ENCODE measurements at places on chromosomes 6 and 20.

DNA sequence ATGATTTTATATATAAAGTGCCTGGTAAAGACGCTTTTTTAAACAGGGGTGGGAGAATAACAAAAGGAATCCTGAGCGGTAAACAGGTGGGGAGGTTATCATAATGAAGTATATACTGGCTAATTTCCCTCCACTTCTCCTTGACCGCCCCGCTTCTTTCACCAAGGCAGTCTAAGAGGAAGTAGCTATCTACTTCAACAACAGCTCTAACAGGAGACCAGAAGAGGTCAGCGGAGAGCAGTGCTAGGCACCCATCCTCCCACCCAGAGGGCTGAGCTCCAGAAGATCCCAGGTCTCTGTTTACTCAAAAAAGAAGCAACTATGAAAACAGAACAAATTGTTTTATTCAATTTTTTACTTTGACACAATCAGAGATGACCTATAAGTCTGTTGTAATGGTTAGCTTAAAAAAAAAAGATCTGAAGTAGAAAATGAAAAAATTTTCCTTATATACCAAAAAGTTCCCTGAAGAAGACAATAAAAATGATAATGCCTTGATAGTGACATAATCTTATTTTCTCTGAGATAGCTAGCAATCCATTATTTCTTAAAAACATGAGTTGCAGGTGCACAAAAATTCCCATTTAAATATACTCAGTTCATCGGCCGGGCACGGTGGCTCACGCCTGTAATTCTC lies 141.1 kb downstream of the PDSS2 start:
- DNase-seq: peak; percentile 17

DNA sequence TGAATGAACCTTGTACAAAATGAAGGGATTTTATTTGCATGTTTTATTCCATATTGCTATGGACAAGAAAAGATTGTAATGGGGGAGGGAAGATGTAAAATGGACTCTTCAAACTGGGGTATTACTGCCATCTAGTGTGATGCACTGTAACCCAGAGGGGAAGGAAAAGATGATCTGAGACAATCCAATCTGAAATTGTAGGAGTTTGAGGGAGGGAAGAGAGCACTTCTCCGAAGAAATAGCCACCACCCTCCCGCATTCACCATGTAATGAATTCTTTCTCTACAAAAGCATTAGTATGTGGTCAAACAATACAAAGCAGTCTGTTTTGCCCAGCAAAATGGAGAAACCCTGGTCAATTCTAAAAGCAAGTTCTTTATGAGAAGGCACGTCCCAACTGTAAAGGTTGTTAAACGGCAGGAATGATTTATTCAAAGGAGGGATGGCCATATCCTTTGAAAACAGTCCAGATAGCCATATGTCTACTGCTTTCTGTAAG lies 679.5 kb upstream of the NRSN1 start:
- peak; percentile 19 for DNase-seq

GRCh38 chr6:75334266-75335040 lies 49.9 kb upstream of the TMEM30A start:
- no peak for DNase-seq

GRCh38 chr6:143166247-143166695 lies 105.6 kb downstream of the AIG1 start:
- DNase-seq: no peak

GRCh38 chr6:100160930-100161329 lies 166.9 kb upstream of the MCHR2 start:
- DNase-seq: no peak

DNA sequence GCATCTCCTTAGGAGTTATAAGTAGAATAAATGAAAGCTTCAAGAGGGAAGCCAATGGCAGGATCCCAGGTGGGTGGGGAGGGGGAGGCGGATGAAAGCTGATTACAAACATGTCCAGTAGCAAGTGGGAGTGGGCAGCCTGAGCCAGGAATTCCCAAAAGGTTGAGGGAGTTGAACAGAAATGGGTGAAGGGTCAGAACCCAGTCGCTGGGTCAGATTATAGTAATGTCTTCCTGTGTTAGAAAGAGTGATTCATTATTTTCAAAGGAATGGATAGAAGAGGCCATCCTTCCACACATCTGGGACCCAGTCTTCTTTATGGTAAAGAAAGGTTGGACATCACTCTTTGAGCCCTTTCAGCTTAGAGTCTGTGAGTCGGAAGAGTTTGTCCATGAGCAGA lies 41.0 kb upstream of the FAM50B start:
- DNase-seq: no peak

- no peak for DNase-seq
Measured at GRCh38 chr6:166626177-166627032, 646 bp downstream of the RPS6KA2 start.

- no peak for DNase-seq
Measured at GRCh38 chr6:155222506-155222905, 41.3 kb upstream of the CLDN20 start.

- DNase-seq: no peak
Measured at GRCh38 chr6:107712665-107713551, 111.2 kb downstream of the SCML4 start.

DNA sequence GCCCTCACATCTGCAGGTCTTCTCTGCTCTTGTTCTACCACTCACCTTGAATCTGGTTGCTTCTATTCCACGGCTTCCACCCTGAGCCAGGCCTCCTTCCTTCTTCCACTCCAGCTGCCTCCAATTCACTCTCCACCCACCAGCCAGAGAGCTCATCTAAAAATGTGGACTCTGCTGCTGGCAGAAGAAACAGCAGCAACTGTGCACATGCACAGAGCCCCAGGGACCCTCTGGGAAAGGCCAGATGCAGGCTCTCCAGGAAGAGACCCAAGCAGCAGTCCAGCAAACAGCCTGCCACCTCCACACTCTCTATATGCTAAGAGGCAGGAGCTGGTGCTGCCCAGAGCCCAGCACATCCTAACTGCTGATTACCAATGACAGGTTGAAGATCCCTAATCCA lies 162.6 kb upstream of the TOP1 start:
- no peak for DNase-seq

DNA sequence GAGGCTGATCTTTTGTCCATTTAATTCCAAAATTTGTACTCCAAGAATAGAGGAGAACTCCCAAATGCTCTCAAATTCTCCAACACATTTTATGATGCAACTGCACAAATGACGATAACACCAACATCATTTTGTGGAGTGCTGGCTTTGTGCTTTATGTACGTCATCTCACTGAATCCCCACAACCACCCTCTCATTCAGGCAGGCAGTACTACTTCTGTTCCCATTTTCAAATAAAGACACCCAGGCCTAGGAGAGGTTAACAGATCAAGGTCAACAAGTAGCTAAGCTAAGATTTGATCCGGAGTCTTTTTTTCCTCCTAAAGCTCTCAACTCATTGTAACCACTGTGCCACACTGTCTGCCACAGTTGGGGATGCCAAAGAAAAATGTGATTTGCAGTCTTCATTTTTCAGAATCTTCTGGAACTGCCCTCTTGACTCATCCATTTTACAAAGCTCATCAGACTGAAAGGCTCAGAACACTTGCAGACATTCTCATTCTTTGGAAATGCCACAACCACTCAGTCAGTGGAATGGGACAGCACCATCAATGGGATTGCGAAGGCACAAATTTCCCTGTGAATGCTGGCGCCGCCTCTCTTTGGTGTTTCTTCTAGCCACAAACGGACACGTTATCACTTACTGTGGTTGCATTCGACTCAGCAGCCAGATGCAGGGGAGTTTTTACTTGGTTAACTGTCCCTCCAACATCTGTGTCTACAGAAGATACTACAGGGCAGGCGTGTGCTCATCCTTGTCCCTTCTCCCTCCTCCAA lies 184.4 kb downstream of the GJA10 start:
- DNase-seq: no peak

GRCh38 chr6:53888931-53889330 lies 94.1 kb downstream of the LRRC1 start:
- DNase-seq: no peak

DNA sequence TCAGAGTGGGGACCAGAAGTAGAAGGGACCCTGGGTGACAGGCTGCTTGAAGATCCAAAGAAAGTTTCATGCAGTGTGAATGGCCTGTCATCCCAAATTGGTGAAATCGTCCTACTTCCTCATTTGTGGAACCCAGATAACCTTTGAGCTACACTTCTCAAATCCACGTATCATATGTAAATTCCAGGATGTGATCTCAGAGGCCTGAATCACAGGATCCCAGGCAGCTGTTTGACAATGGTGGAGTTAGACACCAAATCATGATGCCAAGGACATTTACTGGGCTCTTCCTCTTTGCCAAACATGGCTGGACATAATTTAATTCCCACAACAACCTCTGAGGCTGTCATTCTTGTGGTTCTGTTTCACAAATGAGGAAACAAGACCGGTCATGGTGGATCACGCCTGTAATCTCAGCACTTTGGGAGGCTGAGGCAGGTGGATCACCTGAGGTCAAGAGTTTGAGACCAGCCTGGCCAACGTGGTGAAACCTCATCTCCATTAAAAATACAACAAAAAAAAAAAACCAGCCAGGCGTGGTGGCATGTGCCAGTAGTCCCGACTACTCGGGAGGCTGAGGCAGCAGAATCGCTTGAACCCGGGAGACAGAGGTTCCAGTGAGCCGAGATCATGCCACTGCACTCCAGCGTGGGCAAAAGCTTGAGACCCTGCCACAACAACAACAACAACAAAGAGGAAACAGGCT lies 39.9 kb upstream of the TTPAL start:
- DNase-seq: no peak
